ENCODE measurements at places on chromosomes 1 and 21.

DNA sequence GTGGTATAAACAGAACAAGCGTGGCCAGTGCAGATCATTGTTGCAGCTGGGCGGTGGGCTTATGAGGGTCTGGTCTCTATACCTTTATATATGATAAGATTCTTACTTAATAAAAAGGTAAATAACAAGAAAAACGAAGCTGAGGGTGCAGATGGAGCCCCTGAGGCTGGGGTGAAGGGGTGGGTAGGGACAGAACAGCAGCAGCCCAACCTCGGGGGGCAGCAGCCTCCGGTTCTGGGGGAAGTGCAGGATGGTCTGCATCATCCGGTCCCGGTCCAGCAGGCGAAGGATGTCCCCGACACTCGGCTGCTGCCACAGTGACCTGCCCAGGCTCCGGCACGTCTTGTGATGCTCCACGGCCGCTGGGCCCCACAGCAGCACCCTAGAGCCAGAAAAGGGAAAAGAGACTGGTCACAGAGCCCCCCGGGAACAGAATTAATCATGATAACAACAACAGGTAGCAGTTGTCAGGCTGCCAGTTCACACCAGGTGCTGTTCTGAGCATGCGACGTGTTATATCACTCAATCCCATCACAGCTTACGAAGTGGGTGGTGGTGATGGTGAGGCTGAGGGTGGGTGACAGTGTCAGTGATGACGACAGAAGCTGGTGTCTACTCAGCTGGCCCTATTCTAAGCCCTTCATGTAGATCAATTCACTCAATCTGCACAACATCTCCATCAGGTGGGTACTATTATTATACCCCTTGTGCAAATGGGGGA is 35.5 kb downstream of the MRAP start:
- no peak for DNase-seq

GRCh38 chr1:153991806-153992205 is 1.2 kb downstream of the RPS27 start:
- DNase-seq = no peak

DNA sequence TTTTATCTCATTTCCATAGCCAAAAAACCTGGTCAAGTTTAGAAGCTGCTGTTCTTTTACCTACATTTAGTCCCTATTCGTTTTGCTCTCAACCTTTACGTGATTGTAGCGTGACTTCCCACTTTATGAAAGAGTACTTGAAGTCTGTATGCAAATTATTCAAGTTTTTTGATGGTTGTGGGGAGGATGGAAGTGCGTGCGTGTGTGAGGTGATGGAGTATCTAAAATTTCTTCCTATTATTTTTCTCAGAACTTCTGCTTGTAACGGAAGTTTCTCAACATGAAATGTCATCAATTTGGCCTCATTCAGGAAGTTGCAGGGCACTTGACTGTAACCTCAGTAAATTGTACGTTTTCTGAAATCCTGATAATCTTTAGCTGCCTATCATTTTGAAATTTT is 64.0 kb downstream of the SAMSN1 start:
- DNase-seq = peak; percentile 1

DNA sequence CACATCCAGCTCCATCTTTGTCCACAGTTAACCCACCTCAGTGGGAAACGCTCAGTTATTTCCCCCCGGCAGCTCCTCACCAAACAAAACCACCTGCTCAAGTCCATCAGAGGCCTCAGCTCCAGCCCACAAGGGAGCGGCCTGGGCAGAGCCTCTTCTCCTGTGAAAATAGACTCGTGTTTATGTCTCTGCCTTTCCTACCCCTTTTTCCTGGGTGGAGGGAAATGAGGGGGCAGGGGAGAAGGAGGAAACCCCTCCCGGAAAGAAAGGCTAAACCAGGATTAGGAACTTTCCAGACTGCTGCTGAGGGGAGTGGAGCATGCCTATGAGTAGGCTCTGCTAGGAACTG is 81.6 kb downstream of the PAX7 start:
- DNase-seq = no peak

- no peak for DNase-seq
Measured at GRCh38 chr1:109151146-109151990, 37.5 kb downstream of the ELAPOR1 start.

DNA sequence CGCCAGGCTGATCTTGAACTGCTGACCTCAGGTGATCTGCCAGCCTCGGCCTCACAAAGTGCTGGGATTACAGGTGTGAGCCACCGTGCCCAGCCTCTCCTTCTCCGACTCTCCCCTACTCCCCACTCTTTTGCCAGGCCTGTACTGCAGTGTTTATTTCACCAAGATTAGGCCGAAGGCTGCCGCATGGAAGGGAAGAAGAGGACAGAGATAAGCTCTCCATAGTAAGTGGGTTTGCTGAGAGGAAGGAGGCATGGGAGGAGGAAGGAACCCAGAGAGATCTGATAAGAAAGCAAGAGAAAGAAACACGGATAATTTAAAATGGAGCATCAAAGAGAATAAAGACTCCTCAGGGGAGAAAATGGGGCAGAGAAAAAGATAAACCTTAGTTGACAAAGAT is 8.7 kb downstream of the PTCH2 start:
- DNase-seq = no peak
